Gastroesophageal sphincter (tissue), 4 donors: ENCODE measurements at places on chromosomes 6 and 20. TPM values are rescaled to one million over a fixed set of nuclear protein-coding genes. Genes with fewer than 3 reads are reported as not detected.

DNA sequence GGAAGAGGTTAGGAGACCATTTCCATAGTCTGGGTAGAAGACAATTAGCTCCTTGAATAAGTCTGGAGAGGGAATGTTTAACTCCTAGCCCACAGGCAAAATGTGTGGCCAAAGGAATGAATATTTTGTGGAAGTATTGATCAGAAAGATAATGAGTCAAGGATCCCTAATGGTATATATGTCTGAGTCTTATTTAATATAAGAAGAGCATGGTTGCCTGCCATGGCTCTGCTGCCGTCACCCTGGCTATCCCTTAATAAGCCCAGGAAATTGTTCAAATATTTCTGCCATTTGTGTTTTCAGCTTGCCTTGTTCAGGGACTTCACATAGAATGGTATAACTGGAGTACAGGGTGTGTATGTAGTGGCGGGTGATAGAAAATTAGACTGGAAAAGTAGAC lies 18.1 kb upstream of the CALHM6 start:
- no peak for ATAC-seq

DNA sequence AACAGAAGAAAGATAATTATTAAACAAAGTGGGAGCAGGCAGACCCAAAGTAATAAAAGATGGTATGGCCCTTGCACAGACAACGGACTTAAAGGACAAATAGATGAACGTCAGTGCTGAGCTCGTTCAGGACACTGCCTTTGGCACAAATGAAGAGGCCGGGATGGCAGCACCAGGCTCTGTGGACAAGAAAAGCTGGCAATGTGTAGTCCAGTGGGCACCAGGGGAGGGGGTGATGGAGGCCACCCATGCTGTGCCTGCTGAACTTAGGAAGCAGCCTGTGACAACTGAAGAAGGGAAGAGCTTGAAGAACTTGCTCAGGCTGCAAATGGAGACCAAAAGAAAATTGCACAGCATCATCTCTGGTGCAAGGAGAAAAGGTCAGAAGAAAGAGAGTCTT lies 131.0 kb downstream of the ANKRD60 start:
- ATAC-seq, result no peak

DNA sequence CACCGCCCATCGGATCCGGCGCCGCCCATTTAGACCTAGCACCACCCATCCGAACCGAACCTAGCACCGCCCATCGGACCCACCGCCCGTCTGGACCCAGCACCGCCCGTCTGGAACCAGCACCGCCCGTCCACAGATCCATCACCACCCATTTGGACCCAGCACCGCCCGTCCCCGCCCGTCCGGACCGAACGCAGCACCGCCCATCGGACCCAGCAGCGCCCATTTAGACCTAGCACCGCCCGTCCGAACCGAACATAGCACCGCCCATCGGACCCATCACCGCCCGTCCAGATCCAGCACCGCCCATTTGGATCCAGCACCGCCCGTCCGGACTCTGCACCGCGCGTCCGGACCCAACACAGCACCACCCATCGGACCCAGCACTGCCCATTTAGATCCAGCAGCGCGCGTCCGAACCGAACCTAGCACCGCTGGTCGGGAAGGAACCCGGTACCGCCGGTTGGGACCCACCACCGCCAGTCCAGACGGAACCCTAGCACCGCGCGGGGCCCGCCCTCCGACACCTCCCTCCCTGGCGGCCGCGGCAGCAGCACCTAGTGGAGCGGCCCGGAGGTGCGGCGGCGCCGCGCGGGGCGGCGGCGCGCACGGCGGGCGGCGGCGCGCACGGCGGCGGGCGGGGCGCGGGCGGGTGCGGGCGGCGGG lies 348 bp upstream of the AFDN start:
- peak; percentile 90 for ATAC-seq

- ATAC-seq, result no peak
Observed at GRCh38 chr6:148851683-148852556, 105.1 kb downstream of the UST start.

DNA sequence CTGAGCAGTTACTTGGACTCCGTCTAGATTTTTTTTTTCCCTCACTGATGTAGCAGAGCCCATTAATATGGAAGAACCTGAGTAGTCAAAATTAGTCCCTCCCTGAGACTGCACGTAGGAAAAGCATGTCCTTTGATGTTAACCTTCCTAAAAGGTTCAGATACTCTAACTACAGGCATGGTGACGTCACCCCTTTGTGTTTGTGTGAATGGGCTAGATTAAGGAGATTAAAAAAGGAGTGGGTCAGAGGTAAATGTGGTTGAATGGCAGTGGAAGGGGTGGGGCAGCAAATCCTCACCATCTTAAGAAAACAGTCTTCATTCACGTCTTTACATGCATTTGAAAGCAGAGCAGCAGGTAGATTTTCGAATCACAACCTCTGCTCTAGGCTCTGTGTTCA lies 521.1 kb downstream of the TFAP2B start:
- ATAC-seq, result no peak

- no peak for ATAC-seq
Observed at GRCh38 chr20:39974966-39975501, 714.0 kb downstream of the MAFB start.

DNA sequence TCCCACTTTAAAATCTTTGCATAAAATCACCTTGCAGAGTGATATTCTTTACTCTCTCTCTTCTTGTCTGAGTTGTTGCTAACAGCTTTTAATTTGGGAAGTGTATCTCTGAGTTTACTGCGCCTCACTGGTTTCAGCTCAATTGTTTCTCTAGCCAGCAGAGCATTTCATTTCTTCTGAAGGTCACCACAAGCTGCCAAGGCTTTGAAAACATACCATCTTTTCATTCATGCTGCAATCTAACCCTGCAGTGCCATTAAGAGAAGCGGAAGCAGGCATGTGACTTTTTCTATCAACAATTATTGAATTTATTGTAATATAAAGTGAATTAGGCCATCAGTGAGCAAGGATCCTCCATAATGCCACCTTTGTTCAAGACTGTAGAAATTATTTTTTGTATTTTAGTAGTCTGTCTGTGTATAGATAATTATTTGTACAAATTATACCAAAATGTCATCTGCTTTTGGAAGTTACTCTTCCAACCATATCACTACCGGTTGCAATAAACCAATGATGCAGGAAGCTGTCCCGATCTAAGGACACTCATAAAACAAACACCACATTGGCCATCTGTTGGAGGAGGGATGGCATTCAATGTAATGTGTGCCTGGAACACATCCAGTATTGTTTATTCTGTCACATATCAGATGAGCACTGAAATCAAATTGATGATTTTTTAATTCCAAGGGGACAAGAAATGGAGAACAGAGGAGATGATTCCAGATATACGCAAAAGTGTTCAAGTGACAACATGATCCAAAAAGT lies 26.8 kb downstream of the HS3ST5 start:
- no peak for ATAC-seq

GRCh38 chr6:42378125-42378524 lies 73.6 kb downstream of the TRERF1 start:
- ATAC-seq, result no peak

- no peak for ATAC-seq
Observed at GRCh38 chr20:872855-873520, 39.5 kb downstream of the FAM110A start.

GRCh38 chr6:87745966-87746721 lies 44.1 kb upstream of the AKIRIN2 start:
- no peak for ATAC-seq

- ATAC-seq, result no peak
Observed at GRCh38 chr6:113846577-113846976, 10.6 kb upstream of the MARCKS start.

- no peak for ATAC-seq
Observed at GRCh38 chr6:149223120-149223903, 94.2 kb upstream of the TAB2 start.

DNA sequence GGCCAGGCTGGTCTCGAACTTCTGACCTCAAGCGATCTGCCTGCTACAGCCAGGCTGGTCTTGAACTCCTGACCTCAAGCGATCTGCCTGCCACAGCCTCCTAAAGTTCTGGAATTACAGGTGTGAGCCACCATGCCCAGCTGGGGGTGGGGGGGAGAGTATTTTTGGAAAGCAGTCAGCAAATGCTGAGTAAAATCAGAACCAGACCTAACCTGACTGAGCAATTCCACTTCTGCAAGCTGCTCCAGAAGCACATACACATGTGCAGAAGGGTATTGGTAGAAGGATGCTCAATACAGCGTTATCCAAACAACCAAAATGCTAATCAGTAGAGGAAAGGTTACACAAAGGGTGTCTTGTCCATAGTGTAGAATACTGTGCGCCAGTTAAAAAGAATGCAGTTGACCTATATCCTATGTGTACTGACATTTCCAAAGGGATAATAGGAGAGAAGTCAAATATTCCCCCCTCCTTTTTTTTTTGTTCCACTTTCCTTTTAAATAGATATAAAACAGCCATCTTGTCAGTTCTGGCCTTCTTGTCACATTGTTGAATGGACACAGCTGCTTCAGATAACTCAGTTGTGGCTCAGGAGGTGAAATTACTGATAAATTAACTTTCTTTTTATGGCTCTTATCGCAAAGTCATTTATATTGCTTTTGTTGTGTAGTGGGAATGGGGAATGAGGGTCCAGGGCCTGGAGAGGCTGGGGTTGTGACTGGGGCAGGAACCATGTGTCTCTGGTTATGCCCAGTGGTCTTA lies 74.6 kb downstream of the DTD1 start:
- ATAC-seq, result no peak

DNA sequence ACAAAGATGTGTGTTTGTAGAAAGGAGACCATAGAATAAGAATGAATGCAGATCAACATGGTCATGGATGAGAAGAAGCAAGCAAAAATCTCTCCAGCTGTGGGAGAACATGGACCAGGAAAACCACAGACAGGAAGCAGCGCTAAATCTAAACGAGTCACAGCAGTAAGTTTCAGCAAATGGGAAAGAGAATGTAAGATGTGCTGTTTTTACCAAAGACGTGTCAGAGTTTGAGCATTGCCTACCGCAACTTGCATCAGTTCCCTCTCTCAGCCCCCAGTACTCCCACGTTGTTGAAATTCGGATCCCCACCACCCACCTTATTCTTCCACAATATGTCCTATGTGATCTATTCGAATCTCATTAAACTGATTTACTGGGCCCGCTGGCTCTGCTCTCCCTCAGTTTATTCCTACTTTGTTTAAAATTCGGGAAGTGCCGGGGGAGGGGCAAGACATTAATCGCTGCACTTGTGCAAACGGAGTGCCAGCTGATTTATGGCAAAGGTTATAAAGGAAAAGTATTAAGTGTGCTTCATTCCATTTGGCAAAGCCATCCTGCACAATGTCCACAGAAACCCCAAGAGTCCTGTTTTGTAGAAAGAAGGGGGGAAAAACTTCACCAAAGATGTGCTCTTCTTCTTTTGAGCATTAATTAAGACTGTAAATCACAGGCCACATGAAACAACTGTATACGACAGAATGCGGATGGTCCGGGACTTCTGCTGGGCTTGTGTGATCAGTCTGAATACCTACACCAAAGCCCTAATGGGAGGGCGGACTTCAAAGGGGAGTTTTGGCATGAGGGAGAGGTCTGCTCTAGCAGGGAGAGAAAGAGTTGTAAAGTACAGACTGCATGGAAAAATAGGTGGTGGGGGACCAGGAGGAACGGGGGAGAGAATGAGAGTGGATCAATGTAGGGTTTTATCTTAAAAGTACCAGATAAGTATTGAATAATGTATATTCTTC lies 59.1 kb upstream of the PRDM1 start:
- no peak for ATAC-seq

- ATAC-seq, result no peak
Observed at GRCh38 chr20:38141204-38141888, 23.7 kb downstream of the TGM2 start.

GRCh38 chr6:6873778-6874177 lies 234.0 kb upstream of the RREB1 start:
- ATAC-seq, result no peak

- ATAC-seq, result no peak
Observed at GRCh38 chr6:63649847-63650265, 14.3 kb downstream of the PHF3 start.

DNA sequence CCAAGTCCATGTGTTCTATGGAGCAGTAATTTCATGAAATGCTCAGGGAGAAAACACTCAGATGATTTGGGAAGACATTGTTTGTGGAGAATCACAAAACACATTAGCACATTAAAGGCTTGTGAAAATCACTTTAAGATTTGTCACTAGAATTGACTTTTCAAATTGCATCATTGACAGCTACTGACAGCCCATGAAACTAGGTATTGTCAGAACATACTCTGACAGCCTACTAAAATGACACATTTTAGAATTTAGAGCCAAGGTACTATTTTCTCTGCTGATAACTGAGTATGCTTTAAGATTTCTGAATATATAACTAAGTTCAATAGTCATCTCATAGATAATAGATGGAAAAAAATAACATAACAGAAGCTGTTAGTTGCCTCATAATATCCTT lies 67.4 kb upstream of the FOXC1 start:
- ATAC-seq, result no peak

DNA sequence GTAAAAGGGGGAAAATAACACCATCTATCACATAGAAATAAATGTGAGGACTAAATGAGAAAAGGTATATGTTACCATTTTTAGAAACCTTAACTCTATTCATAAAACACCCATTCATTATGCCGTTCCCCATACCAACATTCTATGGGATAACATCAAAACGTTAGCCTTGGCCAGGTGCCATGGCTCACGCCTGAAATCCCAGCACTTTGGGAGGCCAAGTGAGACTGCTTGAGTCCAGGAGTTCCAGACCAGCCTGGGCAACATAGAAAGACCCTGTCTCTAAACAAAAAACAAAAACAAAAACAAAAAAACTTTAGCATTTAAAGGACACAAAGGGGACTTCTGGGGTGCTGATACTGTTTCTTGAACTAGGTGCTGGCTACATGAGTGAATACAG lies 1.3 kb downstream of the PIGU start:
- ATAC-seq, result no peak

DNA sequence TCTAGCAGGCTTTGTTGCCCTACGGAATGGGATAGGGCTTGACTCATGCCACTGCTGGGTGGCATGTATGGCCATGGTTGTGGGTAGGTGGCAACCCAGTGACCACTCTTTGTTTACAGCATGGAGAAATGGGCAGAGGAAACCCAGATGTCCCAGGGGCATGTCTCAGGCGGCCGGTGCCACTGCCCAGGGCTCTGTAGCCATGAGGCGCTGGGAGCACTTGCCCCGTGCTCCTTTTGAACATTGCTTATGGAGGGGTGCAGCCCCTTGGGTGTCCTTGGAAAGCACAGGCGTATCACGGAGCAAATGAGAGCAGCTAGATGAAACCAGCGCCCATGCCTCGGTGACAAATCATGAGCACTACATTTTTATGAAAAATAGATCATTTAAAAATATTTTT lies 212.5 kb upstream of the ECI2 start:
- no peak for ATAC-seq

SLC22A2 gene
- total RNA-seq, result not detected

SLC52A3 gene
- total RNA-seq, result 1.7 TPM

POPDC3 gene
- total RNA-seq, result not detected

LAMA5 gene
- total RNA-seq, result 217 TPM

TMEM244 gene
- total RNA-seq, result not detected

DEFB121 gene
- total RNA-seq, result not detected

PHIP gene
- 24.9 TPM for total RNA-seq

SLC22A1 gene
- 0.67 TPM for total RNA-seq

DCDC2 gene
- not detected for total RNA-seq

KCNK5 gene
- 11.5 TPM for total RNA-seq

BPIFB4 gene
- total RNA-seq, result not detected
